ENCODE measurements at places on chromosomes 1 and 21.

DNA sequence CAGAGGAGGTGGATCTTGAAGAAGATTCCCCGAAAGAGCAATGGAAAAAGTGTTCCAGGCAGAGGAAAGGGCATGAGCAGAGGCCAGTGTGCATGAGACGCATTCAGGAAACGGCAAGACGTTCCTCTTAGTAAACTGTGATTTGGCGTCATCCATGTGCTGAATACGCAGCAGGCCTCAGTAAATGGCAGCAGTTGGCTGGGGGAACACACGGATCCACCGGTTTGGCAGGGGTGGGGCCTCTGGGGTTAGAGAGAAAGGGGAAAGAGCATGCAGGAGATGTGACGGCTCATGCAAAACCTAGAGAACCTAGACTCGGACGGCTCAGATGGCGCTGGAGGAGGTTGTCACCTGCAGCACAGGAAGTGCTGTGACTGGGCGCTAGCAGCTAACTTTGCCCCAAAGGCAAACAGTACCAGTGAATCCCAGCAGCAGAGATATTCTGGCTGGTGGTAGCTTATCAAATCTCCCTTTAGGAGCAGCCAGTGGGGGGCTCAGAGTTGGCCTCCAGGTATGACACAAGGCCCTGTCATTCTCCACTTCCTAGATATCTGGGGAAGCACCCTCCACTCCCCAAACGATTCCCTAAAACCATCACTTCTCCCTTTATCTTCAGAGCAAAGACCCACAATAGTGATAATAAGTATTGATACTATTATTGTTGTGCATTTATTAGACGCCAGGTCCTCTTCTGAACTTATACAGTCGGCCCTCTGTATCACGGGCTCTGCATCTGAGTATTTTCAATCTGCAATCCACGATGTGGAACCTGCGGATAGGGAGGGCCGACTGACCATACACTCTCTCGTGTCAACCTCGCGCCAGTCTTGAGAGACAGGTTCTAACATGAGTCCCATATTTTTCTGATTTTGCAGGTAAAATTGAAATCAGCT is 7.6 kb downstream of the LAPTM5 start:
- DNase-seq: peak; percentile 74

GRCh38 chr1:20493839-20494608 is 8.0 kb upstream of the CAMK2N1 start:
- peak; percentile 90 for DNase-seq

GRCh38 chr21:44288251-44289110 is 2.8 kb downstream of the AIRE start:
- DNase-seq: no peak

DNA sequence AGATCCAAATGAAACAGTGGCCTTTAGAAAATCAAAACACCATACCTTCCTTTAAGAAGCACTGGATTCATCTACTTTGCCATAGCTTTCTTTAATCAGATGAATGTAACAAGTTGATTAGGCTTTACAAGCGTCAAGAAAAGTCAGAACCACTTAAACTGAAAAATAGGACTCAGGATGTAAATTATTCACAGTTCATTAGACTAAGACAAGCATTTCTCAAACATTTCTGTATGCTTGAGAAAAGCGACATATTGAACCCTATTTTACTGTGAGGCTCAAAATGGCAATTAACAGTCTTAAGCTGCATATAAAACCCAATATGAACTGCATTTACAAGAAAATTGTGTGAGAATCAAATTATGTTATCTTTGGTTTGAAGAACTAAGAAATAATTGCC is 256.7 kb upstream of the SNX7 start:
- no peak for DNase-seq

DNA sequence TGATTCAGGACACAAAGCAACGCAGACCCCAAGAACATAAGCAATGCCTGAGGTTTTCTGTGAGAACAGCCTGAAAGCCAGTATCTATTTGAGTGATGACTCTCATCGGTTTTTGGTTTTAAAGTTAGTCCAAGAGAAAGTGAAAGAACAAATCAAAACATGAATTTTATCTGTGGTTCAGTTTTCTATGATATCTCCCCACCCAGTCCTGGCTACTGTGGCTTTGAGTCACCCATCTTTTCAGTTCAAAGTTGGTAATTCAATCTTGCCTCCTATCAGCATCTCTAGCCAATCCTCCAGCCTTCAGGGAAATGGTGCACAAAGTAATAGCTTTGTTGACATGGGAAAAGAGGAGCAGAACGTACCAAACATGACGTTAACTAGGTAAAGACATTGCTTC is 40.5 kb upstream of the KRTAP19-8 start:
- no peak for DNase-seq

DNA sequence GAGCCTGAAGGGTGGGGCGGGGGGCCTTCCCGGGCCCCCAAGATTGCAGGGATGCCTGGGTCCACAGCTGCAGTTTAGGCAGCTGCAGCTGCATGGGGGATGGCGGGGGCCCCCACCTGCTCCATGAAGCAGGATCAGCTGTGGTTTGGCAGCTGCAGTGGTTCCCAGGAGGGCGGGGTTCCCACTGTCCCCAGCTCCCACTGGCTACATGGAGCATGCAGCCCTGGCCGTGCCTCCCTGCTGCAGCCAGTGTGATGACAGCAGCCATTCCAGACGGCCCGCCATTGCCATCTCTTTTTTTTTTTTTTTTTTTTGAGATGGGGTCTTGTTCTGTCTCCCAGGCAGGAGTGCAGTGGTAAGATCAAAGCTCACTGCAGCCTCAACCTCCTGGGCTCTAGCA is 992 bp upstream of the C1QA start:
- DNase-seq: no peak

DNA sequence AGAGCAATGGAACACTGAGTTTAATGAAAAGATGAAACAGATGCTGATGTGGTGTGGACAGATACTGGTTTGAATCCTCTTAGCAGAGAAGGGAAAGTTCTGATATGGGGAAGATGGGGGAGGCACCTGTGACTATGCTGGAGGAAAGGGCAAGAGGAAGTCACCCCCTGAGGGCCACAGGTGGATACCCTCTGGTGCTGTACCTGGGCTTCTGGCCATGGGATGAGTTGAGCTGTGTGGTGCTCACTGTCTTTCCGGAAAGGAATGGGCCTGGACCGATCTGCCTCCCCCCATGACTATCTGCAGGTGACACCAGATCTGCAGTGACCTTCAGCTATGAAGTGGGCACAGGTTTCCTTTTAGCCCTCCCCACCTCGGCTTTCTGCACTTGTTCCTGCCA is 52.4 kb downstream of the IER5 start:
- DNase-seq: no peak

- DNase-seq: peak; percentile 27
Observed at GRCh38 chr1:53582211-53583020, 123.2 kb downstream of the DMRTB1 start.

- peak; percentile 42 for DNase-seq
Observed at GRCh38 chr1:222618880-222619596, 1.1 kb downstream of the MIA3 start.

DNA sequence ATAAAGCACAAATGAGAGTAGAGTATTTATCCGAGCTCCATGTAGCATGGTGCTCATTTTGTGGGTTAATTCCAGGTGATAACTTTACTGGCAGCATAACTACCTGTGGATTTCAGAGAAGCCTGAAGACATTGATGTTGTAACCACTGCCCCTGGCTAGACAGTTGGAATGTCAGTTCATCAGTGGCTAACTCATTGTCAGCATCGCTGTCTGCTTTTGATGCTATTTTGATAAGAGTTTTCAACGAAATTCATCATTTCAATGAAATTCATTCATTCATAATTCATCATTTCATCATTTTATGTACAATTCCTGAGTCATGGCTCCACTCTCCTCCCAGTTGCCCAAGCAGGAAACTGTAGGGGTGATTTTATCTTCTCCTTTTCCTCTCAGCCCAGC is 34.4 kb downstream of the HSD3B1 start:
- no peak for DNase-seq

DNA sequence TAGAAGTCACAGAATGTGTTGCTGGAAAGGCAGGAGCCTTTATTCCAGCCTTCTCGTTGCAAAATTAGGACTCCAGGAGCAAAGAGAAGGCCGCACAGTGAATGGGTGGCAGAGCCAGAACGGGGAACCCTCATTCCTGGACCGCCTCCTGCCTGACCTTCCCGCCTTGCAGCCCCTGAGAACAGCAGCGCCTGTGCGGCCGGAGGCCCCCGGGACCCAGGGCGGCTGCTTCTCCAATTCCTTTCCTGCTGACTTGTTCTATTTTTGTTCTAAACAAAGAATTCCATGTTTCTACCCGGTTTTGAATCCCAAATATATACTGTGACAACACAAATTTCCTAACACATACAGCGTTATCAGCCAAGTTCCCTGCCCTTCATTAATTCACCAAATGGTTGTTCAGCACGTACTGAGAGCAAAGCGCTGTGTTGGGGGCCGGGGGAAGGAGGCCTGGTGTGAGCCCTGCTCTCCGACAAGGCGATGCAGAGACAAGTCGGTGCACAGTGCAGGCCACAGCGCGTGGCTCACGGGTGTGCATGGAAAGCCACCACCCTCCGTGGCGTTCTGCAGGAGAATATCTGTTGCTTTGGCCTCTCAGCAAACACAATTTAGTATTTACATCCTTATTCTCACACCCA is 31.9 kb upstream of the COL6A2 start:
- DNase-seq: no peak

DNA sequence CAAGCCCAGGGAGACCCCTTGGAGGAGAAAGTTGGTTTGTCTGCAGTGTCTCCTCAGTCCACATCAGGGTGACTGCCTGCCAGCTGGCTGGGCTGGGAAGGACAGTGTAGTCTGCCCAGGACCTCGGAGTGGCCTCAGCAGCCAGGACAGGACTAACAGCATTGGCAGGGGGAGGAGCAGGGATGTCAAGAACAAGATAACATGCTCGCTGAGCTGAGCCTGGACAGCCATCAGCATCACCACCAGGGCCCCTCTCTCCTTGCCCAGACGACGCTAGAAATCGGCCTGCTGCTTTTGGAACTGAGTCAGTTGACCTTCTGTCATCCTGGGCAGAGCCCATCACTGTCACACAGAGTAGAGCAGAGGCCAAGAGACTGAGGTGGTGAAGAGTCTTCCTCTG is 83.6 kb upstream of the CNTN2 start:
- no peak for DNase-seq

GRCh38 chr1:201283836-201284553 is 689 bp downstream of the PKP1 start:
- no peak for DNase-seq
